ENCODE measurements at places on chromosomes 5 and 9.
A peak's percentile ranks its signal among the peaks of the same experiment; 100 is the strongest.

- DNase-seq: no peak
These were observed 409.5 kb upstream of the MEF2C start for GRCh38 chr5:89292487-89292886.

- no peak for DNase-seq
These were observed 83.5 kb upstream of the CCL21 start for GRCh38 chr9:34793428-34793827.

GRCh38 chr9:36288070-36288469, 29.8 kb upstream of the GNE start:
- no peak for DNase-seq

DNA sequence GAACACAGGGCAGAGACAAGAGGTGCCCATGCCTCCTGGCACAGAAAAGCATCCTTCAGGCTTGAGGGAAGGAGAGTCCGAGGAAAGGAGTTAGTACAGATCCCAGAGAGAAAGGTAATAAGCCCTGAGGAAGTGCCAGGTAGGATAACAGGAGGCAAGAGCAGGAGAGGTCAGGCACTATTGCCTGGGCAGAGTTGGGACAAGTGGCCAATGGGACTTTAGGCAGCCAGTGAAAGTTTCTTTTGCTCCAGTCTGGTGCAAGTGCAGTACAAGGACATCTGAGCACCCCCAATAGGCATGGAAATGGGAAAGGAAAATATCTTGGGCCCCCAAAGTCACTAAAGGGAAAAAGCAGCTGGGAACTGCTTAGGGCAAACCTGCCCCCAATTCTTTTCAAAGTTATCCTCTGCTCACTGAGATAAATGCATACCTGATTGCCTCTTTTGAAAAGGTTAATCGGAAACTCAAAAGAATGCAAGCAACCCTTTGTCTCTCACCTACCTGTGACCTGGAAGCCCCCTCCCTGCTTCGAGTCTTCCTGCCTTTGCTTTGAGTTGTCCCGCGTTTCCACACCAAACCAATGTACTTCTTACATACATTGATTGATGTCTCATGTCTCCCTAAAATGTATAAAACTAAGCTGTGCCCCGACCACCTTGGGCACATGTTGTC, 46.5 kb downstream of the ELOVL7 start:
- DNase-seq: no peak

- no peak for DNase-seq
These were observed 113.4 kb upstream of the ASTN2 start for GRCh38 chr9:117528225-117528624.

- no peak for DNase-seq
These were observed 77.1 kb upstream of the RASEF start for GRCh38 chr9:83140061-83140460.

GRCh38 chr9:83441390-83441789, 96.8 kb downstream of the FRMD3 start:
- no peak for DNase-seq

DNA sequence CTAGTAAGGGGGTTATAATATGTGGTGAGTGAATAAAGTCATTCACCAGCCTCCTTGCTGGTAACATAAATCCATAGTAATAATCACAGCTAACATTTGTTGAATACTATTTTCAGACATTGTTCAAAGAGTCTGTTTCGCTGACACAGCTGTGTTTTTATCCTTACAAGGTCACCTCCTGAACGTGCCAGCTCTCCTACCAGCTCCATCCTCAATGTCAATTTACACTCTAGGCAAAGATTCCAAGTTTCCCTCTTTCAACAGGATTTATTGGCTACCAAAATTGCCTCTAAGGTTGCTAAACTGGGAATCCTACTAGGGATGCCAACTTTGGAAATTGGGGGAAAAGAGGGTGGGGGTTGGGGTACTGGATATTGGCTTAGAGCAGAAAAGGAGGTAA, 30.7 kb upstream of the SMC5 start:
- no peak for DNase-seq

DNA sequence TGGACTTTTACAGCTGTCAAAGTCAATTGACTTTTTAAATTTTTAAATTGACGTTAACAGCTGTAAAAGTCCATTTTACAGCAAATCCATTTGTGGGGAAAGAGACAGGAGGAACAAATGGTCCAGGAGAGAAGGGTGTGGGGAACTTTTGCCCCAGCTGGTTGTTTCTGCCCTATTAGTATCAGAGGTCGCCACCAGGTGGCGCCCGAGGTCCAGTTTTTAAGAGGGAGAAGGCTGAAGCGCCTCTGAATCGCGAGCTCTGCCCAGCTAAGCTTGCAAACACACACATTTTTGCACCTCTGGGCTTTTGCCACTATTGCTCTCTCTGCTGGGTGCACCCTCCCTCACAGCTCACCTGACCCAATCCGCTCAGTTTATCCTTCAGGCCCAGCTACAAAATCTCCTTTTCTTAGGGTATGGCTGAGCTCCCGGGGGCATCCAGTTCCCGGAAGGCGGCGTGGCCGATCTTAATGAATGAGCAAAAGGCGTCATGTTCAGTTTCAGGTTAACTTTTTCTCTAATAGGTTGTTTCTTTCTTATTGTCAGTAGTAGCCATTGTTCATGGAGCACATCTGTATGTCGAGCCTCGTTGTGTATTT, 6.3 kb upstream of the TTLL11 start:
- peak; percentile 32 for DNase-seq

- no peak for DNase-seq
These were observed 380.4 kb upstream of the CTNND2 start for GRCh38 chr5:12284604-12285003.

GRCh38 chr5:133129950-133130349, 78.1 kb downstream of the HSPA4 start:
- no peak for DNase-seq

DNA sequence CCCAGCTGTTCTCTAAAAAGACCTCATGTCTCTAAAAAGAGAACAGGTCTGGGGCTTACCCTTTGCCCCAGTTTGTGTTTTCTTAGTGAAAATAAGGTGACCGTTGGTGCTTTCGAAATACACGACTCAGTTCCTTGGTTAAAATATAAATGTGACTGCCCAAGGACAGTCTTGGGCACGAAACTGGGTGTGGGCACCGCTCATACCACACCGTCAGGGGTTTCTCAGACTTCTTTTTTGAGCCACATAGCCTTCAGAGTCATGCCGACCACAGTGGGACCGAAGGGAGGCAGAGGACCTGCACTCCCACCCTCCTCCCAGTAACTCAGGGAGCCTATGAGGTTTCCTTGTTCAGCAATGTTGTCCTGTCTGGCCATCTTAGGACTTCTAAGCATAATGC, 6.5 kb downstream of the SNX18 start:
- no peak for DNase-seq

DNA sequence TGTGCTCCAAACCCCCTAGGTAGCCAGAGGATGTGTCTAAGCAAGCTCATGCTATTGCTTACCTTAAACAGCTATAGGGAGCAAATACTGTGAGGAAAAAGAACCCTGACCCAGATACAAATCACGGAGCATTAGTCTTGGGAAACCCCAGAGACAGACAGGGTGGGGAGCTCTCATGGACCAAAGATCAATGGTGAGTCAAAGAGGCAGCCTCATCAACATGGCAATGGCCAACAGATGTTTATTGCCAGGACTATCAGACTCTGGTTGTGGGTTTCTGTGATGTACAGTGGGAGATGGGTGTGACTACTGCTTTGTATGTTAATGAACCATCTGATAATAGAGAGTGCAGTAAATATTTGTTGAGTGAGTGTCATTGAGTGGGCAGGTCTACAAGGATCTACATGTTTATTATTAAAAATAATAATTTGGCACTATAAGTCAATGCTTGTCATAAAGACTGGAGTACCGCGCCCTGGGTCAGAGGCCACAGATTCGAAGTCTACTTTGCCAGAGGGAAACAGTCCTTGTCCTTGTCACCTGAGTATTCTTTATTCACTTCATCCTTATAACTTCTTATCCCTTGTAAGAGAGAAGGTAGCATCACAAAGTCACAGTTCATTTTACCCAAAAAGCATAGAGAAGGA, 56.5 kb upstream of the RAI14 start:
- DNase-seq: no peak

- DNase-seq: no peak
These were observed 19.8 kb upstream of the IFNK start for GRCh38 chr9:27504259-27504658.

DNA sequence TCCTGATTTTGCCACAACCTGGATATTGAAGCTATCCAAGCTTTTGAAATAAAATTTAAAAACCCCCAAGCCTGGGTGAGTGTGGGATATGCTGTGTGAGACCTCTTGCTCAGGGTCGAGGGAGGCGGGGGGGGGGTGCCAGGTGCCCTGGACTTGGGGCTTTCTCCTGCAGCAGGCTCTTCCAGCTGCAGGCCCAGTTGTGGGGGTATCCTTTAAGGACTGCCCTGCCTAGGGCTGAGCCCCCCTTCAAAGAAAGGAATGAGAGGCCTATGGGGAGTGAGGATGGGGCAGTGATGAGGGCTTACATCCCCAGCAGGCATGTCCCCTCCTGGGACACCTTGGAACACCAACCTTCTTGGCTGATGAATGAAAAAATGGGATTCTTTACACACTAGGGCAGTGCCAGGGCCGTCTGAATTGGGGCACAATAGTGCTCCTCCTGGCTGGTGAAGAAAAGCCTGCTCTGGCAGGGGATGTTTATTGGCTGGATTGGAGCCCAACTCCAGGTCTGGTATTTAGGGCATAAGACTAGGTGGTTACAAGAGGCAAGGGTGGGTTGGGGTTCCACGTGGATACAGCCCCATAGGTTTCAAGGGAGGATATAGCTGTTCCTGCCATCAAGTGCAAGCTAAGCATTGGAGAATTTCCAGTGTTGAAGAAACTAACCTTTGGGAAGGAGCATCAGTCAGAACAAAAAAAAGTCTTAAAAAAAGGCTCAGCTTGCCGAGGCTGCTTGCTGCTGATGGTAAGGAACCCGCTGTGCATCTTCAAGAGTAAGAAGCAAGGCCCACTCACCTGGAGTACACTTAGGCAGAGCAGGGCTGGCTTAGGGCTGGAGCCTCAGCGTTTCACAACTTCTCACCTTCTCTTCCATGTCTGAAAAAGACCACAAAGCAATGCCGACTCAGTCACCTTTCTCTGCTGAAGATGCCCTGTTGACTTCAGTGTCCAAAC, 7.0 kb downstream of the HNRNPAB start:
- DNase-seq: no peak

DNA sequence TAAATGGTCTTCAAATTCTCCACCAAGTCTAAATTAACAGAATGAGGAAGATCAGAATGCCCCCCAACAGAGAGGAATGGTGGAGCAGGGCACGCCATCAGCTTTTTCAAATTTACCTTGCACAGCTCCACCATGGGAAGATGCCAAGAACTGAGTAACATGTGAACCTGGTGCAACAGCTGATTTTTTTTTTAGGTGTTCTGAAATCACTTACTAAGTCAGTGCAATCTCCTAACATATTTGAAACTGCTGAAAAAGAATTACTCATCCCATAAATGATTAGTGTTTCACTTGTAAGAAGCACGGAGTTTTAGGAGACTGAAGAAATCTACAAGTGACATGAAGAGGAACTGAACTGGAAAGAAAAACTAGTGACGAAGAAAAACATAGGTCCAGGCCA, 5.1 kb downstream of the TMEM245 start:
- no peak for DNase-seq

DNA sequence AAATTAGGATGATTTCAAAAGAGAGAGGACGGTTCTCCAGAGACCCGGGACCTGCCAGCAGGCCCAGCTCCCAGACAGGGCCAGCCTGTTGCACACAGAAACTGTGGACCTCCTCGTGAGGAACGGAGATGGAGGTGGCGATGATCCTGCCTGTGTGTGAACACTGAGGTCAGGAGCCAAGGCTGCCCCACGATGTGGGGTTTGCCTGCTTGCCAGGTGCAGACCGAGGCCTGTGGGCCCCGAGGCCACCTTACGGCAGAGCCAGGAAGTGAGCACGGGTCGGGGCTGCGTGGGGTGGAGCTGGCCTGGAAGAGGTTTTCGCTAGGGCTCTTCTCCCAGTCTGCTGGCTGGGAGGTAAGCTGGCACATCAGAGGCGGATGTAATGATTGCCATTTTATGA, 4.3 kb downstream of the FAM163B start:
- no peak for DNase-seq

DNA sequence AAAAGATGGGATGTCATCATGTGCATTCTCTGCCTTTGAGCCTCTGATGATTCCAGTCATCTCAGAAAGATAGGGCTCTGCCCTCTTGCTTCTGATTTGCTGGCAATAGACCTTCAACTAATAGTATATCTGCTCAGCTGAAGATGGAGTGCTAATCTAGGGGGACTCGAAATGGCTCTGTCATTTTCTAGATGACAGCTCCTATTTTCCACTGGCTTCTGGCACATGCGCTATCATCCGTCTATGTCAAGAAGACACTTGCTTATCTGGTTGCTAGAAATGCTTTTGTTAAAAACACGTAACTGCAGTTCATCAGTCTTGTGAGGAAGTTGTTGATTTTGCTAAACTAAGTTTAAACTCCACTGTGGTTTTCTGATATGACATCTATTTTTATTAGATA, 265.5 kb upstream of the ZNF608 start:
- DNase-seq: no peak

- no peak for DNase-seq
These were observed 993.9 kb upstream of the ACO1 start for GRCh38 chr9:31390403-31391025.

DNA sequence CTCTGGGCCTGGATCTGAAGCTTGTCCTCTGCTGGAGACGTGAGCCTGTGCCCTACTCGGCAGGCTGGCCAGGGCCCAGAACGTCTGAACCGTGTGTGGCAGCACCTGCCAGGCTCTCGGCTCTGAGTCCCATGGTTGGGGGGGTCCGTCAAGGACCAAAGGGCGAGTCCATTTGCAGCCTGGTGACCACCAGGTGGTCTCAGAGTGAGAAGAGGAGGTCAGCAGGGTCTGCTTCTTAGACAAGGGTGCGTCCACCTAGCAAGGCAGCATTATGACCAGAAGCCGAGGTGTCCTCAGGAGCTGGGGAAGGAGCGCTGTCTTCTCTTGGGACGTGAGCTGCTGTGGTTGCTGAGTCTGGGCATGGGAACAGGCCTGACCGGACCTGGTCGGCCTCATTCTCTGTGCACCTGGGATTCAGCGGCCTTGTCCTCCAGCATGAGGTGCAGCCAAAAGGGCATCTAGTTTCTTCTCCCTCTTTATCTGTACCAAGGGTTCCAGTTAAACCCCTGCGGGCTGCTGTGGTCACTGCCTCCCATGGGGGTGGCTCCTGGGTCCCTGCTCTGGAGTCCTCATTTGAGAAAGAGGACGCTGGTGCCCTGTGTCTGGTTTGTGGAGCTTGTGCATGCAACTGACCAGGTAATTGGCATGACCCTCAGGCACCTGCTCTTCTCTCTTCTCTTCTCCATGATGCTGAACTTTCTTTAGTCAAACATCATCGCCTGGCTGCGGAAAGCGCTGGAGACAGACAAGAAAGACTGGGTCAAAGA, 14.4 kb downstream of the EXOC3 start:
- DNase-seq: no peak
